ENCODE measurements at places on chromosomes 5 and 9. TPM values are rescaled to one million over a fixed set of nuclear protein-coding genes. Genes with fewer than 3 reads are reported as not detected.

The SLC25A46 gene
- total RNA-seq: 43.3 TPM

The FAM53C gene
- 20.0 TPM for total RNA-seq

The FGF18 gene
- 2.8 TPM for total RNA-seq

The PSAT1 gene
- 6.4 TPM for total RNA-seq

The NTNG2 gene
- total RNA-seq: 5.0 TPM

The CA9 gene
- 1.6 TPM for total RNA-seq

The TERT gene
- total RNA-seq: not detected

The CFAP157 gene
- not detected for total RNA-seq

The SERF1B gene
- total RNA-seq: 26.6 TPM

The PCDHGA7 gene
- 3.5 TPM for total RNA-seq

The ANKS6 gene
- total RNA-seq: 6.5 TPM

The GPX8 gene
- 21.8 TPM for total RNA-seq

The RAI14 gene
- 26.3 TPM for total RNA-seq

The SLC23A1 gene
- total RNA-seq: not detected

The PCDHA9 gene
- 0.05 TPM for total RNA-seq

The BARX1 gene
- total RNA-seq: not detected

The HTR1A gene
- not detected for total RNA-seq

The FRMPD1 gene
- total RNA-seq: 0.21 TPM

The PCDHA3 gene
- total RNA-seq: 0.44 TPM

The PTGDS gene
- 4,014 TPM for total RNA-seq

The GRIA1 gene
- total RNA-seq: 0.24 TPM

The OMD gene
- total RNA-seq: 5.8 TPM

The KCNMB1 gene
- total RNA-seq: 2.2 TPM

The CCDC112 gene
- 4.1 TPM for total RNA-seq

The SEMA4D gene
- total RNA-seq: 17.5 TPM

The PCDHB3 gene
- 1.3 TPM for total RNA-seq

The MYMK gene
- total RNA-seq: not detected

The FRRS1L gene
- 5.7 TPM for total RNA-seq

The CD180 gene
- 1.6 TPM for total RNA-seq

The SPZ1 gene
- total RNA-seq: not detected

The IFNW1 gene
- not detected for total RNA-seq

The TRIP13 gene
- total RNA-seq: 0.88 TPM

The ELAVL2 gene
- total RNA-seq: not detected

The RIMOC1 gene
- total RNA-seq: 17.4 TPM

The FLT4 gene
- 5.6 TPM for total RNA-seq

The OLFM1 gene
- 13.9 TPM for total RNA-seq

The IL13 gene
- total RNA-seq: not detected

The SH3TC2 gene
- total RNA-seq: 20.1 TPM

The P4HA2 gene
- 60.2 TPM for total RNA-seq

The PTTG1 gene
- total RNA-seq: 3.3 TPM

The AGXT2 gene
- total RNA-seq: not detected

The TRIM36 gene
- total RNA-seq: 0.71 TPM

The TMEM174 gene
- not detected for total RNA-seq

The ITGA2 gene
- total RNA-seq: 0.88 TPM

The TUSC1 gene
- total RNA-seq: 14.8 TPM

The MYORG gene
- 6.0 TPM for total RNA-seq

The CAVIN4 gene
- total RNA-seq: 18.6 TPM
